NK-92 treated with Interleukin-12 subunit alpha and Interleukin-12 subunit beta, amount 100 ng/mL, for 24 hours (cell line): ENCODE measurements at places on chromosomes 4 and X.

DNA sequence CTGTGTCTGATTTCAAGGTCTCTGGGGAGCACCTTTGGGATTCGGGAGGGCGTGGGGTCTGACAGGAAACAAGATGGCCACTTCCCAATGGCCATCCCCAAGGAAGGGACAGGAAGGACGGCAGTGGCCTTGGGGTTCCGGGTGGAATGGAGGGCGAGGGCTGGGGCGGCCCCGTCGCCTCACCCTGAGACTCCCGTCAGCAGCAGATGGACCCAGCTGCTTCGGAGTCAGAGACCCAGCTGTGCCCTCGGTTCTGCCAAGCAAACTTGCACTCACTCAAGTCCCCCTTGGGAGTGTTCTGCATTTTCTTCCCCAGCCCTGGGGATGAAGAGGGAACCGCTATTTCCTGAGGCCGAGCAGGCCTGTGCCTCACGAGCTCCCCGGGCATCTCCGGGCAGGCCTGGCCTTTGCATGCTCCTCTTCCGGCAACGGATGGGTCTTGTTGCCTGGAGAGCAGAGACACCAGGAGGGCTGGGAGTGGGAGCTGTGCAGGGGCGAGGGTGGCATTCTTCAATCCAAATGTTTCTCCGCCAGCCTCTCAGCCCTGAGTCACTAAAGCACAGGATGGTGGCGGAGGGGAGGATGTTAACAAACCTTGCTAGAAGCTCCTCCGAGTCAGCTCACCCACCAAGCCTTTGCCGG is 6.8 kb upstream of the DUSP9 start:
- no peak for DNase-seq

GRCh38 chr4:34158878-34159277 is 2085.4 kb downstream of the ARAP2 start:
- DNase-seq: no peak

GRCh38 chrX:136015016-136015415 is 29.8 kb downstream of the SLC9A6 start:
- no peak for DNase-seq

GRCh38 chrX:54934058-54934457 is 13.4 kb downstream of the TRO start:
- DNase-seq: no peak
